NCI-H1092 treated with DMSO at 0.1 percent for 48 hours (cell line): ENCODE measurements at places on chromosomes 6 and 20.
A peak's percentile ranks its signal among the peaks of the same experiment; 100 is the strongest.

GRCh38 chr6:96836631-96837080, 621 bp downstream of the GPR63 start:
- peak; percentile 28 for DNase-seq

- no peak for DNase-seq
Measured at GRCh38 chr20:24868959-24869358, 80.1 kb upstream of the CST7 start.

- DNase-seq, result no peak
Measured at GRCh38 chr20:41428285-41428684, 61.7 kb upstream of the EMILIN3 start.

- no peak for DNase-seq
Measured at GRCh38 chr6:7589221-7589620, 777 bp upstream of the SNRNP48 start.

DNA sequence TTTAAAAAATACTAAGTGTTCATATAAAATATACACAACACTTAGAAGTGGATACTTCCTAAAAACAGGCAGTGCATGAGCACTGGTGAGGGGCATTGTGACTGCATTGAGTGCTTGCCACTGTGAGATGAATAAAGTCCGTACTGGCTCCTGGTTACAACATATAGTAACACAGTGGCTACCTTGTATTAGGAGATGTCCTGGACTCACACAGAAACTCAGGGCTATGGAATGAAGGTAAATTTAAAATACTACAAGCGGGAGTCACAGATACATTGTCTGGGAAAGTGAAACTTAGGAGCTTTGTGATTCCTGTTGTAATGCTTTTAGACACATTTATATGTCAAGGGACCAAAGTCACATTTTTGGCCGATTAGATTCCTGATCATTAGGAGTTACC, 36.5 kb upstream of the HLA-G start:
- no peak for DNase-seq

GRCh38 chr6:89927264-89927663, 33.0 kb downstream of the GJA10 start:
- DNase-seq, result no peak

DNA sequence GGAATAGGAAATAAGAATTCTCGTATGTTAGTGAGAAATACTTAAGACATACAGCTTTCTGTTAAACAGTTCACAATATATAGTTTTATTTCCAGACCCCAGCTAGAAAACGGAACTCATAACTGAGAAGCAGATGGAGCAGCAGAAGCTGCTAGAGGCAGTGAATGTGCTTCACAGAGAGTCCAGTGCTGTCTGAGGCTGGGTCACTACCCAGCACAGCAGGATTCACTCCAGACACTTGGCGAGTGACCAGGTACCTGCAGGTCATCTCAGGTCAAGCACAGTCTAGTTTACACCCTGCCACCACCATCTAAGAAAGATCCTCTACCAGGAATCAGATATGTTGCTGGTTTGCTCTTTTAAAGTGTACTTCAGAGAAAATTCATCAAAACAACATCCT, 243.1 kb upstream of the RAB32 start:
- no peak for DNase-seq

DNA sequence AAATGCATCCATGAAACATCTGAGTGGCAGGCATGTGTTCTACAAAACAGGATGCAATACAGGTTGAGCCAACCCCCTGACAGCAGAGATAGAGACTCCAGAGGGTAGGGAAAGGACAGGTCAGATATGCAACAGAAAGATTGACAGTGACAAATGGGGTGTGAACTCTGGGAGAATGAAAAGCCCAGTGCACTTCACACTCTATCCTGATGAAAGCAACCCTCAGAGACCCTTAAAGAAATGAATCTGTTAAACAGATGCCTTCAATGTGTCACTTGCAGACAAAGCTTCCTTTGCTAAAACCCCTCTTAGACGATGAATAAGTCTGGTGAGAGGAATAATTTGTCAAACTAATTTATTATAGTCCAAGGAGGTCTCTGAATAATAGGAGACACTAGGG, 89.9 kb downstream of the RFPL4B start:
- DNase-seq, result no peak

DNA sequence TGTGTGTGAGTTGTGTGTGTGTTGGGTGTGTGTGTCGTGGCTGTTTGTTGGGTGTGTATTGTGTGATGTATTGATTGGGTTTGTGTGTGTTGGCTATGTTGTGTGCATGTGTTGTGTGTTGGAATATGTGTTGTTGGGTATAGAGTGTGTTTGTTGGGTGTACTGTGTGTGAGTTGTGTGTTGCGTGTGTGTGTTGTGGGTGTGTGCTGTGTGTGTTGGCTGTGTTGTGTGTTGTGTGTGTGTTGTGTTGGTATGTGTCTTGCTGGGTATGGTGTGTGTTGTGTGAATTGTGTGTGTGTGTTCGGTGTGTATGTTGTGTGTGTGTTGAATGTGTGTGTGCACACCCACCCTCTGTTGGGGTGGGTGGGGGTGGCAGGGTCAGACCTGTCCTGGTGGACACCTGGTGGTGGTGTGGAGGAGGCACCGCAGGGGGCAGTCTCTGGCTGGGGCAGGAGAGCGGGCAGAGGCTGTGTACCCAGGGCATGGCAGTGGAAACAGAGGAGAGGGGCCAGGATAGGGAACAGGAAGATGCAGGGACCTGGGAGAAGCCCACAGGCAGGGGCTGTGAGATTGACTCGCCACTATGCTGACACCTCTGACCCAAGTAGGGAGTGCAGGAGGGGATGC, 25.5 kb upstream of the PXDC1 start:
- DNase-seq, result no peak

- DNase-seq, result no peak
Measured at GRCh38 chr6:125175466-125176048, 22.0 kb downstream of the TPD52L1 start.

GRCh38 chr6:111757342-111757741, 115.9 kb downstream of the FYN start:
- no peak for DNase-seq

- DNase-seq, result no peak
Measured at GRCh38 chr6:84645563-84646266, 118.7 kb downstream of the TBX18 start.

DNA sequence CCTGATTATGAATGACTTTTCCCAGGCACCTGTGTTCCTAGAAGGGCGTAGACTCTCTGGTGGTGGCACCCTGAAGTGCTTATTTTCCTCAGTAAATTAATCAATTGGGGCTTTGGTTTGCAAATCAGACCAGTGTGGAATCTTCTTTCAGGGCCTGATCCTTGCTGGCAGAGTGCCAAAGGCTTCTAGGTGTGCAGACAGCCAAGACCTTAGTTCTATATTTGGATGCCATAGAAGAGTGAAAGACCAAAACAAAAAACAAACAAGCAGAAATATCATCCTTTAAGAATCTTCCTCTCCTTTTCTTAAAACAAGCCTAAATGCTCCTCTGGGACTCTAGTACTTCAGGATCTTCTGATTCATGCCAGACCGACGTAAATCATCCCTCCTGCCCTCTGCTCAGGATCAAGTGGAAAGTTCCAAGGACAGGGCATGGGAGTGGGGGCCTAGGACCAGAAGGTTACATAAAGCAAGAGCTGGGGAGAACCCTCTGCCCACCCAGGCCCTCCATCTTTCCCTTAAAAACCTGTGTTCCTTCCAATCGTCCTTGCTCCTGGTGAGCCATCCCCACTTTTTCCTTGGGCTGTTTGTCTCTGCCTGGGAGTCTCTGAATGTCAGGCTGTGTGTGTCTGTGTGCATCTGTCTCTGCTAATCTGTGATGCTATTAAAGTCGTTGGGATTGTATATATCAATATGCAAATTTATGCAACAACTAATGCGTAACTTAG, 70.5 kb upstream of the MYLIP start:
- no peak for DNase-seq

- no peak for DNase-seq
Measured at GRCh38 chr20:48287021-48287494, 501.8 kb upstream of the SULF2 start.

DNA sequence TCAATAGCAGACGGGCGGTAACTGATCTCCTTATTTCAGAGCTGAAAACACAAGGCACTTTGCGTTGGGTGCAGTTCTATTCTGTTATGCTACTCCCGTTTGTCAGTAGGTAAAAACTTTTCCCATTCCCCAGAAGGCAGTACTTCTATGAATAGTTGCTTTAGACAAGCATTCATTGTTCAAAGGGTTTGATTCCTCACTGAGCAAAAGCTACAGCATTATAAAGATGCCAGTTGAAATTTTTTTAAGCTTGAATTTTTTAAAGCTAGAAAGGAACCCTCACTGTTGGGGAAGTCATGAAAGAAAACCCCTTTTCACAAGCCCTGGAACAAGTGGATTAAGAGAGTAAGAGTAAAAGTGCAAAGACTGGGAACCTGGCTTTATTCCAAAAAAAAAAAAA, 42.3 kb downstream of the FUT9 start:
- no peak for DNase-seq

DNA sequence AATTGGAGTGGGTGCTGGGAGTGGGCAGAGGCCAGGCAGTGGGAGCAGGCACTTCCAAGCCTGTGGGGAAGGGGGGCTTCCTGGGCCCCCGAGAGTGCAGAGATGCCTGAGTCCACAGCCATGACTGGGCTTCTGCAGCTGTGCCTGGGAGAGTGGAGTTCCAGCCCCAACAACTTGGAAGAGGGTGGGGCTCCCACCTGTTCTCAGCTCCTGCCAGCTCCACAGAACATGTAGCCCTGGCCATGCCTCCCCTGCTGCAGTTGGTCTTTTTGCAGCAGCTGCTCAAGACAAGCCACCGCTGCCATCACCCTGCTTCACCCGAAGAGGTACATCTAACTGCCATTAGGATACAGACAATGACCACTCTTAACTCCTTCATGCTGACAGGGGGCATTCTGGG, 1092.3 kb downstream of the KHDRBS2 start:
- no peak for DNase-seq

DNA sequence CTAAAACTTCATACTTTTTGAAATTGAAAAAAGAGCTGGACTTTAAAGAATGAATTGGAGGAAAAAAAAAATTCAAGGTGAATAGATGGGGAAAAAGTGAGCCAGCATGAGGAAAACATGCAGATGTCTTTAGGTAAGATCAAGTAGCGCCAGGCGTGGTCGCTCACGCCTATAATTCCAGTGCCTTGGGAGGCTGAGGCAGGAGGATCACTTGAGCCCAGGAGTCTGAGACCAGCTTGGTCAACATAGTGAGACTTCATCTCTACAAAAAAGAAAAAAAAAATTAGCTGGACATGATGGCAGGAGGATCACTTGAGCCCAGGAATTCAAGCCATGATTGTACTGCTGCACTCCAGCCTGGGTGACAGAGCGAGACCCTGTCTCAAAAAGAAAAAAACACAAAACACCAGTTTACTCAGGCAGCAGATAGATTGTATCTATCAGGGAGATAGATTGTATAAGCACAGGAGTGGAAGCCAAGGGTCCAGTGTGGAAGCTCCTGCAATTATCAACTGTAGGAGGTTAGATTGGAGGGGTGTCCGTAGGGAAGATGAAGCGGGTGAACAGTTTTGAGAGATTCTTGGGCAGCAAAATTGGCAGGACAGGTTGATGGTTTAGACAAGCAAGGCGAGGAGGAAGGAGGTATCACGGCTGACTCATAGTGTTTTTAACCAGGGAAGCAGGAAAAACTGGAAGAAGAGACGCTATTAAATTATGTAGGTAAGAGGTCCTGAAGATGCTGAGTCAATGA, 97.6 kb upstream of the ZNF217 start:
- DNase-seq, result no peak

GRCh38 chr20:44924541-44924940, 14.7 kb downstream of the PABPC1L start:
- DNase-seq, result no peak

GRCh38 chr20:33419140-33419974, 18.0 kb upstream of the CDK5RAP1 start:
- no peak for DNase-seq

DNA sequence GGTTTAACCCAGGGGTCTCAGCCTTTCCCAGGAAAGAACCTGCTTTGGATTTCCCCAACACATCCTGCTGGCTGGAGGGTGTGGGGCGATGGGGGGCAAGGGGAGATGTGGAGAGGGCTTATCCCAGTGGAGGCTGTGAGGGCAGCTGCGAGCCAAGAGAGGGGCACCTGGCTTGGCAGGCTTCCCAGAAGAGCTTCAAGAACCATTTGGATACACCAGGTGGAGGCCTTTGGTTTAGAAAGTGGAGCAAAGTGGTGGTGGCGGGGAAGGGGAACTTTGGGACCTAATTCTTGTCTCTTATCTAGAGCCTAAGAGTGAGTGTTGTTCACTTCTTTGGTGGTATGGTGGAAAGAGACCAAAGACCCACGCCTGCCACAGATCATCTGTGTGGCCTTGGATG, 12.4 kb downstream of the CD40 start:
- peak; percentile 43 for DNase-seq

GRCh38 chr6:17305219-17306001, 24.2 kb downstream of the RBM24 start:
- no peak for DNase-seq

GRCh38 chr20:62314711-62315302, 12.0 kb downstream of the ADRM1 start:
- no peak for DNase-seq

GRCh38 chr6:130872250-130873095, 45.3 kb downstream of the SMLR1 start:
- no peak for DNase-seq

- no peak for DNase-seq
Measured at GRCh38 chr6:129623008-129623732, 86.8 kb downstream of the ARHGAP18 start.

DNA sequence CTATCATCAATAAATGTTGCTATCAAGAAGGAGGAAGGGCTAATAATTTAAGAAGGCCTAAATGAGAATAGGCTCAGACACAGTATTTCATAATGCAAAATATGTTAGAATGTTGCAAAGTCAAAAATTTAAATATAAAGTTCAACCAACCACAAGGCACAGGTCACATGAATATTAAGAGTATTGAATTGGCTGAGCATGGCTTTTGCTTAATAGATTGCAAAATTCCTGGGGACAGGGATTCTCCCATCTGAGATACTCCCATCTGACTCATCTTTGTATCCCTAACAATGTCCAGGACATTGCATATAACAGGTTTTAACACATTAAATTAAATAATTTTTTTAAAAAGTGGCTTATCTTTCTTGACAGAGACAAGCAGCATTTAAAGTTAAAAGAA, 32.9 kb upstream of the UTRN start:
- DNase-seq, result no peak

DNA sequence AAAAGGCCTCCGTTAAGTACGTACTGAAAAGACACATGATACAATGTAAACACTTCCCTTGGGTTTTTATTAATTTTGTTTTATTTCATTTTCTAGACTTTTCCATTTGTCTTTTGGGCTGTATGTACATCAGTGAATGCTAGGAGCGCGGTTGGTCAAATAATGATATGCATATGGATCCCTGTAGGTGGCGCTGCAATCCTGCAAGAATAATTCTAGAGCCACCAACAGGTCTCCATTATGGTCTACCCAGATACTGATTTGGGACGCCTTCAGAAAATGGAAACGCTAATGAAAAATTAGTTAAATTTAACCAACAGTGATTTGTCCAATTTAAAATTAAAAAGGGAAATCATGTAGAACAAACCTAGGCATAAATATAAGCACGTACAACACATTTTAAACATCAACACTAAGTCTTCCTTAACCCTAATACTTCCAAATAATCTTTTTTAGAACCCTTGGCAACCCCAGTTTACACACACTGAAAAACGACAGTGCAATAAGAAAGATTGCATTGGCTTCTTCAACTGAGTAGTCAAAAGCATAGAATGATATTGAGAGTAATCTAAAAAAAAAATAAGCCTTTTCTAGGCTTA, 433.5 kb downstream of the RFPL4B start:
- peak; percentile 69 for DNase-seq

- DNase-seq, result no peak
Measured at GRCh38 chr20:32558526-32558925, 26.6 kb downstream of the NOL4L start.

GRCh38 chr6:362924-363249, 28.7 kb upstream of the IRF4 start:
- DNase-seq, result no peak

GRCh38 chr6:70667256-70667710, 400 bp upstream of the SMAP1 start:
- no peak for DNase-seq
